Stimulated activated CD4-positive, alpha-beta T cell treated with anti-CD3 and anti-CD28 coated beads, Interleukin-15, amount 100 ng/mL, for 1 hour (primary cell): ENCODE measurements at places on chromosomes 5 and 9.

GRCh38 chr5:90191352-90192045 is 218.1 kb downstream of the CETN3 start:
- DNase-seq, result no peak

DNA sequence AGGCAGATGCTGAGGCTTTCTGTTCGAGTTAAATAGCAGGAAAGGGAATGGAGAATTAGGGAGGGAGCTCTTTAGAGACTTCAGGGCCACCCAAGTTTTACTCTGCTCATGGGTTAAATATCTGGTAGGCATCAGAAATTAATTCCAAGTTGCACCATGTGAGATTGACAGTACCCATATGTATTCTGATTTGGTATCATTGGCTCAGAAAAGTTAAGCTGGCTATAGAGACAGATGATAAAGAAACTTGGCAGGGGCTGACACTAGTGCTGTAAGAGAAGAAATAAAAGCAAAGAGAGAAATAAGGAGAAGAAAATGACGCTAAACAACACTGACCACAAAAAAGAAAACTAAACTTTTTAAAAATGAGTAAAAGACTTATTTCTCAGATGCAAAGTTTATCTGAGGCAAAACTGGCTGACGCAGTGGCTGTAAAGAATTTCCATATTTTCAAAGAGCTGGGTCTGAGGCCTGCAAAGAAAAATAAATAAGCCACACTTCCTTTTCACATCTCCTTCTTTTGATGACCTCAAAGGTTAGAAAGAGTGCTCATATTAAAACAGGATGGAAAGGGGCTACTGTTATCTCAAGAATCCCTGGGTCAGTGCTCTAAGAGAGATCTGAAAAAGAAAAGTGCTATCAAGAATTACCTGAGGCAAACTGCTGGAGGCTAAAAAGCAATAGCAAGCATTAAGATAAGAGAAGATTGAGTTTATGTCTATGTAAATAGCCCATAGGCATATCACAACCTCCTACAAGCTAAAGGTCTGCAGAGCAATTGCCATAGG is 399.0 kb upstream of the MEF2C start:
- DNase-seq, result no peak

DNA sequence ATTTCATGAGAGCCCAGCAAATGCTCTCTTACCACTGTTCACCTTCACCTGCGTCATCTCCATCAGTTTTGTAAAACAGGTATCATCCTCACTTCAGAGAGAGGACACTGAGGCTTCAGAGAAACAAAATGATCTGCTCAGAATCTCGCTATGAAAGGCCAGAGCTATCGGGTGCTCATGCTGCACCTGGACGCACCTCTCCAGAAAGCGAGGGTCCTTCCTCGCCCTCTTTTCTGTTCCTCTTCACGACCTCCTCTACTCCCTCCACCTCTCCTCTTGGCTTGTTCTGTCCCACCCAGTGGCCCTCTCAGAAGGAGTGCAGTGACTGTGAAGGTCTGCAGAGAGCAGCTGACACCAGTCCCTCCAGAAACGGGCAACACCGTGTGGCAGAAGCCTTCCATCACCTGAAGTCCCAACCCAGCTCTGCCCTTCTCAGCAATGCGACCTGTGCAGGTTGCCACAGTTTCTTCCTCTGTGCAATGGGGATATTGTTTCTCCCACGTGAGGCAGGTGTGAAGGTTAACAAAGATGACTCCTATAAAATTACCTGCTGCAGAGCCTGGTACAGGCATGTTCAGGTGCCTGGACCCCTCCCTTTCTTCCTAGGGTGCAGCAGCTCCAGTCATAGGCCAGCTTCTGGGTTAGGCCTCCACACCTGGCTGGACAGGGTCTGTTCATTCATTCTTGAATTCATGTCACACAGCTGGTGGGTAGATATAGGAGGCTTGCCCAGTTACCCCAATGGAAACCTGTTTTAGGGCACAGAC is 45.3 kb upstream of the ANGPTL2 start:
- no peak for DNase-seq

GRCh38 chr5:81213070-81213469 is 20.1 kb upstream of the CKMT2 start:
- no peak for DNase-seq

GRCh38 chr5:56517011-56517416 is 283.9 kb upstream of the ANKRD55 start:
- DNase-seq, result no peak

DNA sequence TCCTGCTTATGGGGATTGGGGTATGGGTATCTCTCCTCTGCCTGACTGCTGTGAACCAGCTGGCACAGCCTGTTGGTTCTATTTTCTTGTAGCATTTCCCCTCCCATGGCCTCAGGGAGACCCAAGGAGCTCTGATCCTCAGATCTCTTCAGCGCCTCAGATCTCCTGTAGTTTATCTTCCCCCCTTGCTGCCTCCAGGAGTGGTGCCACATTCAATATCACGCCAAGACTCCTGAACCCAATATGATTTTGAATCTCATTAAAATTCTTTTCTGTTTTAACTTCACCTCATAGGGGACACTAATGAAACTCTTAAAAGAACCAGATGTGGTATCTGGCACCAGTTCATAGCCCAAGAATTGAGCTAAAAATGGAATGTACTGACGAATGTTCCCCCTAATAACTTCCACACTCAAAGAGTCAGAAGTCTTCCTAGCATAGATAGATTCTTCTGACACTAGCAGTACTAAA is 59.6 kb upstream of the LIFR start:
- DNase-seq, result no peak

GRCh38 chr9:89725271-89725670 is 120.5 kb downstream of the GADD45G start:
- DNase-seq, result no peak

DNA sequence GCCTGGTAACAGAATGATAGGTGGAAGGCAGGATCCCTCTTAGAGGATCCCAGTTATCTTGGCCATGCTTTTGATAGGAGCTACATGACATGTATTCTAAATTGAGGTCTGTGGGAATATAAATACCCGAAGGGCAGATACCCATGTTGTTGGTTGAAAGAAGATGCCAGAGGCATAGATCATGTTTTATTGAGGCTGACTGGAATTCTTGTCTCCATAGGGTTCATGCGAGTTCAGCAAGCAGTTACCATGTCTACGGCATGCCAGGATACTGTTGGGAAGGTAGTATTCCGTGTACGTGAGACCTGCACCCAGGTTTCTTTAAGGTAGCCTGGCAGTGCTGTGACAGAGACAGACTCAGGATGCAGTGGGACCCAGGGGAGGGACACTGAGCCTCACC is 230.7 kb downstream of the NR3C1 start:
- no peak for DNase-seq

DNA sequence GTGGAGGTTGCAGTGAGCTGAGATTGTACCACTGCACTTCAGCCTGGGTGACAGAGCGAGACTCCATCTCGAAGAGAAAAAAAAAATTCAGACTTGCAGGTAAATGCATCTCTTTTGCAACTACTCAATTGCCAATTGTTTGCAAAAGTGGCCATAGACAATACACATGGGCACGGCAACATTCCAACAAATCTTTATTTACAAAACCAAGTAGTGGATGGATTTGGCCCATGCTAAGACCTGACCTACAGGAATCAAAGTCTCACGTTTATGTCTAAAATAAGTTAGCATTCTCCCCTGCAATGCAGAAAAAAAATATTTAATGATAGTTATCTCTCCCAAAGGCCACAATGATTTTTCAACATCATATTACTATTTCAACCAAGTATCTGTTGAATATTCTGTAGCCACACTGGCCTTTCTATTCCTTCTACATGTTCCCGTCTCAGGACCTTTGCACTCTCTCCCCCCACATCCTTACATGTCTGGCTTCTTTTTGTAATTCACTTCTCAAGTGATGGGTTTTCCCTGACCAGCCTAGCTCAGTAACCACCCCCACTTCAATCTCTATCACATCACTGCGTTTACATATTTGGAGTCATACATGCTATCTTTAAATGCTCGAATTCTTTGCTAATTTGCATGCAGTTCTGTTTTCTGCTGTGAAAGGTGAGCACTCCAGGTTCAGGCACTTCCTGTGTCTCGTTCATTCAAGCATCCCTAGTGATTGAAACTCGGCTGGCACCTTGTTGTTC is 54.2 kb downstream of the FNBP1 start:
- DNase-seq, result no peak

- no peak for DNase-seq
Observed at GRCh38 chr5:22678886-22679285, 174.3 kb downstream of the CDH12 start.

GRCh38 chr5:170985486-170985885 is 123.7 kb downstream of the RANBP17 start:
- DNase-seq, result no peak

GRCh38 chr5:61811052-61811451 is 479.0 kb downstream of the ZSWIM6 start:
- DNase-seq, result no peak

- DNase-seq, result no peak
Observed at GRCh38 chr5:73565969-73566547, 515 bp downstream of the UTP15 start.

GRCh38 chr9:35681341-35682002 is 7.7 kb downstream of the CA9 start:
- no peak for DNase-seq

GRCh38 chr5:168808051-168808616 is 229.0 kb upstream of the PANK3 start:
- DNase-seq, result no peak
